ENCODE measurements at places on chromosomes 7 and 10.

DNA sequence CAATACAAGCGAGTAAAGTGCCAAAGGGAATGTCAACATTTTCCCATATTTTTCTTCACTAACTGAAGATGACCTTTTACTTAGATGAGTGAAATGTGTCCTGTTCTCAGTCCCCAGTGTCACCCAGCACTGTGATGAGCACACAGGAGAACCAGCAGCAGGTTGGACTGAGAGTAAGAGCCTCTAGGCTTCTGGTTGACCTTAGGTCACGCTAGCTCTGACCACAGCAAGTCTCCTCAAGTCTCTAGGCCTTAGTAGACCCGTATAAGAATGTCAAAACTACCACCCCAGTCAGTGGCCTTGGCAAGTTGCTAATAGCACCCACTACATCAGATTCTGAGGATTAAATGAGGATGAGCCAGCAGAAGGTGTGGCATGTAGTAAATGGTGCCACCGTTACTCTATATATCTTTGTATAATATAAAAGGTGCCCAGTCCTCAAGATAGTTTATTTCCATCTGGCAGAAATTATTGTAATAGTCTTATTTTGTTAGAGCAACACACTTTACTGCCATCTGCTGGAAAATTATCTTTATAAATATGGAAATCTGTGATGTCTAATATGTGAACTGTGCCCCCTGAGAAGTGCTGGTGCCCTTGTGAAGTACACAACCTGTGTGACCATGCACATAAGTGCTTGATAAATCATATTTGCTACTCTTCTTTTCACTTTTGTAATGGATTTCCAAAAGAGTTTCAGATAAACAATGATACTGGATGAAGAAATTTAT, 75.7 kb downstream of the SPAG6 start:
- DNase-seq, result no peak

DNA sequence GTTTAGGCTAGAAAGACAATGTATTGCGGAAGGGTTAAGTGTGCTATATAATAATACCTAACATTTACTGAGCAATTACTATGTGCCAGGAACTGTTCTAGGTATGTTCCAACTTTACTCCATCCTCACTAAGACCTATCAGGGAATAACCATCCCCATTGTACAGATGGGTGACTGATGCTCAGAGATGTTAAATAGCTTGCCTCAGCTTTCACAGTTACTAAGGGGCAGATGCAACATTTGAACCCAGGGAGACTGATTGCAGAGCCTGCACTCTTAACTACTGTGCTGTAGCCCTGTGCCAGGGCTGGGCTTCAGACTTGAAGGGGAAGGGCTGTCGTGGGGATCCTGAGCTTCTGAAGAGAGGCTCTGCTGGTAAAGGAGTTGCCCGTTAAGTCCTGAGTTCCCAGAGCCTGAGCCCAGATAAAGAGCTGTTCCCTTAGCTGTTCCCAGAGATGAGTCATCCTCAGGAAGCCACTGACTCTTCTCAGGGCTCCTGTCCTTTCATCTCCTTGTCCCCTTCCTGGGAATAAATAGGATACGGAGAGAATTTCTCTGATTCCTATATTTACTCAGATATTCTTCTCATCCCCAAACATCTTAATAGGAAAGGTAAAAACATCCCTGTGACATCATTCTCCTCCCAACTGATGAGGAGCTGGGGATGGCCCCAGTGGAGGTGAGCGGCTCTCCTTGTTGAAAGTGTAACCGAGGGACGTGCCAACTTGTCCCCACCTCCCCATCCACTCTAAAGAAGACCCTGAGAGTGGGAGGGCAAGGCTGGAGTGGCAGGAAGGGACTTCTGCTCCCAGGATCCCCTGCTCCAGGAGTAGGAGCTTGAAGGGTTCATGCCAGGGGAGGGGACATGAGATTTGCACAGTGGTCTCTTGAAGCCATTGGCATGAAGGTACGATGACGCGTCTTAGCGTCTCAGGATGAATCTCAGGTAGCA, 28.0 kb upstream of the HABP2 start:
- DNase-seq, result no peak

DNA sequence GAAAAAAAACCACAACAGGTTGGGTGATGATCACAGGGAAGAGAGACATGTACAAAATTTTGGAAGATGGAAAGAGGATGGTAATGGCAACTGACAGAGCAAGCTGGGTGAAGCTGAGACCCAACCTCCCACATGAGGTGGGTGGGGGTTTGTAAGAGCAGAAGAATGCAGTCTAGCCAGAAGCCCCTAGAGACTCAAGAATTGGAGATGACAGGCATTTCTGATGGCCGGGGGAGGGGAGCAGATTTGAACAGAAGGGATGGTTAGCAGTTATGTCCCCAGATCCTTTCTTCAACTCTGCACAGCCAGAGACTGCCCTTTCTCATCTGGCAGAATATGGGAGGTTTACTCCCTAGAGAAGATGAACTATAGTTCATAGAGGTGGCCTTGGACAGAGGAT, 208.0 kb downstream of the GALNT17 start:
- no peak for DNase-seq

GRCh38 chr7:39265641-39266591, 288.2 kb downstream of the POU6F2 start:
- DNase-seq, result no peak

DNA sequence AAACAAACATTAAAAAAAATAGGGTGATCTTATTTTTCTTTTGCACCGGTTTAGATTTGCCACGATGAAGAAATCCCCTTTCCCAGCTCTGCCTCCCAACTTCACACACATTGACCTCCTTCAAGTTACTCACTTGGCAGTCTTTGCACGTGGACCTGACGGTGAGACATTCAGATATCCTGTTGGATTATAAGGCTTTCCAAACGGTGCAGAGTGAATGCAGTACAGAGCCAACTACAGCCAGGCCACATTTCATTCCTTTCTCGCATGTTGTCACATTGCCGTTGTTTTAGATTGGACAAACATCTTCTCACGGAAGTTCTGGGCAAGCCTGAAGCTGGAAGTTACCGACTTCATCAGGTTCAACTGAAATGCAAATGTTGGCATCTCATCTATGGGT, 159.2 kb downstream of the HDAC9 start:
- DNase-seq, result no peak

DNA sequence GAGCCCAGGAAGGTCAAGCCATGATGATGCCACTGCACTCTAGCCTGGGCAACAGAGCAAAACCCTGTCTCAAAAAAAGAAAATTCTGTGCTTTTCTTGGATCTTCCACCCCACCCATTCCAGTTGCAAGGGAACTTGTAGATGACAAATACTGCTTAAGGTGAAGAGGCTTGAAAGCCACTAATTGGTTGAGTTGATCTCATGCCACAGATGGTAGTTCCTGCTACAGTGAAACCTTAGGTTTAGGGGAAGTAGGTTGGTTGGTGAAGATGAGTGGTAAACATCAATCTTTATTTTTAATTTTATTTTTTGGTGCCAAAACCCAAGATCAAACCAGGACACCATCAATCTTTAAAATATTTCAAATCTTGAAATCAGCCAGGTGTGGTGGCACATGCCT, 2.9 kb upstream of the GDI2 start:
- DNase-seq, result no peak

DNA sequence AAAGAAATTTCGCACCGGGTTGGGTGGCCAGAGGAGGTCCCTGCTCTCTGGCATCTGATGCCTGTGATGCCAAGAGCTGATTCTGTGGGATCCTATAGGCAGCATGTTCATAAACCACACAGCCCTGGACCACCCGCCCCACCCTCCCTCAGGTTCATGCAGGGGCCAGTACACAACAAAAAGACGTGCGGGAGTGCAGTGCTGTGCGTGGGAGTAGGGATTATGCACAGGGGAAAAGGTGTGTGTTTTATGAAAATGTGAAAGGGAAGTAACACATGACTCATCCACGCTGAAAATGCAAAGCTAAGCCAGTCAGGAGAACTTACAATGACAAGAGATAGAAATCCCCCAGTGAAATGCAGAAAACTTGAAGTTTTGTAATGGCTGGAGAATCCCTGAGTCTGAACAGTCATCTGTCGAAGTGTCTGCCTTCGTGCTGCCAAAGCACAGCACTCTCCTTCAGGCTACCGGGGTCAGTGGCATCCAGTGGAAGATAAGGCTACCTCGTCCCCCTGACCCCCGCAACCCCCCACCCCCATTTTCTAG, 1.1 kb downstream of the KIAA1217 start:
- DNase-seq, result no peak

DNA sequence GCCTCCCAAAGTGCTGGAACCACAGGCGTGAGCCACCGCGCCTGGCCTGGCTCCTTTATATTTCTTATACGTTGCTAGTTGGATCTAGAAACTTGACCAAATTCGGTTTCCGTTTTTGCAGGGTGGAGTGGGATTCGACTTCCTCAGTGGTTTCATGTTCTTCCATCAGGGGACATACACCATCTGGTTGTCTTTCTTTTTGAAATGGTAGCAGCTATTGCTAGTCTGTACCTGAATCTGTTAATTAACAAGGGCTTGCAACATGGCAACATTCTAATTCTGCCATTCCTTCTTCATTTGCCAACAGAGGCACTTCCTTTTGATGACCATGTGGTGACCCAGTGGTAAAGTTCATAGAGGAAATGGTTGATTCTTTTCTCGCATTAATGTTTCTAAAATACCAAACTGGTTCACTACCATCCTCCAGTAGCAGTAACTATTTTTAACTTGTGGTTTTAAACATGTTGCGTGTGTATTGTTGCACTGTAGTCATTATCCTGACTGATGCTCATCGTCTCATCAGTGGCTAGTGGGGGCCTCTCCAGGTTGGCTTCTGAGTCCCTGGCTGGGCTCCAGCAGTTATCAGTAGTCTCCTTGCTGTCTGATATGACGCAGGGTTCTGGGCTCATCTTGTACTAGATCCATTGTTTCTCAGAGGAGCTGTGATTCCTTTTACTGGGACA, 159.2 kb downstream of the RGS10 start:
- no peak for DNase-seq

GRCh38 chr10:3948843-3949242, 163.8 kb upstream of the KLF6 start:
- peak; percentile 55 for DNase-seq

GRCh38 chr10:123126246-123126645, 9.5 kb upstream of the HMX3 start:
- DNase-seq, result no peak

Measured in stimulated activated CD4-positive, alpha-beta T cell treated with anti-CD3 and anti-CD28 coated beads, Interleukin-15, amount 100 ng/mL, for 1 hour (primary cell).